SJSA1 (cell line): ENCODE measurements at places on chromosomes 2 and 18. TPM values are rescaled to one million over a fixed set of nuclear protein-coding genes. Genes with fewer than 3 reads are reported as not detected.

DNA sequence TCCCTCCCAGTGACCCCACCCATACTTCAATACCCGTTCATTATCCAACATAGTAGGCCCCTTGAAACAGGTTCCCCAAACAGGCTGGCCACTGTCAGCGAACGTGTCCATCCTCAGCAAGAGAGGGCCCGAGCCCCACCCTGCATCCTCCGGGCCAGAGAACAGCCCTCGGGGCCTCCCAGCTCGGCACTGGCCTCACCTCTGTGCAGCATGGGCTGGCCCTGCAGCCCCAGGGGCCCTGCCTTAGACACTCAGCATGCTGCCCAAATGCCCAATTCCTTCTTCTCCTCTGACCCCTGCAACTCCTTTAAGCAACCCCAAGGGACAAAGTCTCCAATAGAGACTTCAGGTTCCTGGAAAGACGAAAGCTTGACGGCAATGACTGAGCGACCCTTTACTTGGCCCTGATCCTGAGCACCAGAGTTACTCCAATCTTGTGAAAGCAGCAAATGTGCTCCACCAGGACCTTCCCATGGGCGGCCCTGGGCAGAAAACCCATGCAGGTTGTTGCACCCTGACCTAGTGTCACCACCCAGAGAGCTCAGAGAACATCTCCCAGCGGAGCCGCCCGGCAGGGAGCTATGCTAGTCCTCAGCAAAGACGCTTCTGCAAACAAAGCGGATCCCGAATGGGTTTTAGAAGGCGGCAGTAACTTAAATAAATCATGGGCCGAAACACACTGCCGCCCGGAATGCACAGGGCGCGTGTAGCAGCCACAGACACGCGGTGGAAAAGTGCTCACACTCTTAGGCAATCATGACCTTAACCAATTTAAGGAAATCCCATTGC is 782 bp downstream of the COL6A3 start:
- peak overlapping the region; percentile 46 for H3K4me3 ChIP-seq
- peak overlapping the region; percentile 66 for H3K27ac ChIP-seq
- peaks cover 20% of the 10 kb centered on the region for H3K36me3 ChIP-seq
- DNase-seq, result peak; percentile 63
- no peaks in the 10 kb centered on the region for H3K27me3 ChIP-seq
- peaks cover 42% of the 10 kb centered on the region for H3K4me1 ChIP-seq

SCTR gene
- total RNA-seq, result not detected in 2 replicates

DNA sequence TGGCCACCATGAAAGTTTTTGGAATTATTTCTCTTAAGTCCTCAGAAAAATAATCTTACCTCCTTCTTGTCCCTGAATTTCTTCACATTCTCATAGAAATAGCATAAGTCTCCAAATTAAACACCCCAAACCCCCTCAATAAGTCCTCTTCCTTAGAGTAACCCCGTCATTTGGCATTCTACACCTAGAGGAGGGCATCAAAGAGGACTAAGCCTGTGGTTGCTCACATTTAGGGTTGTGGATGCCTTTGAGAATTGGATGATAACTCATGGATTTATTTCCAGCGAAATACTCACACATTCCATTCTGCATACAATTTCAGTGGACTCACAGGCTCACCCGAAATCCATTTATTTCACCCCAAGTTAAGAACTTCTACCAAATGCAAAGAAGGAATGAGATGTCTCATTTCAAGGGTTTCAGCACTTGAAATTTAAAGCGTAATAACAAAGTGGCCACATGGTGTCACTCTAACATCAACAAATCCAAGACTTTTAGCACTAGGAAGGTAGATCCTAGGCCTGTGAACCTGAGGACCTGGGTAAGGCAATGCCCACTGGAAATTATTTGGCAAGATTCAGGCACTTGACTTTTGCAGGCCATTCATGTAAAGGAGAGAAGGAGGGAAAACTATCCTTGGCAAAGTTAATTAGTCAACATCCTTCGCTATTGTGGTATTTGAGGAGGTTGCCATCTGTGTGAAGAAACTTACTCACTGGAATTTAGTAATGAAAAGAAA is 24.6 kb downstream of the DYTN start:
- H3K27me3 ChIP-seq, result peaks cover 6% of the 10 kb centered on the region; the same call in 1 of the 2 replicates
- DNase-seq, result peak; percentile 29
- no peaks in the 10 kb centered on the region for H3K36me3 ChIP-seq
- H3K4me3 ChIP-seq, result no peak overlapping the region

DNA sequence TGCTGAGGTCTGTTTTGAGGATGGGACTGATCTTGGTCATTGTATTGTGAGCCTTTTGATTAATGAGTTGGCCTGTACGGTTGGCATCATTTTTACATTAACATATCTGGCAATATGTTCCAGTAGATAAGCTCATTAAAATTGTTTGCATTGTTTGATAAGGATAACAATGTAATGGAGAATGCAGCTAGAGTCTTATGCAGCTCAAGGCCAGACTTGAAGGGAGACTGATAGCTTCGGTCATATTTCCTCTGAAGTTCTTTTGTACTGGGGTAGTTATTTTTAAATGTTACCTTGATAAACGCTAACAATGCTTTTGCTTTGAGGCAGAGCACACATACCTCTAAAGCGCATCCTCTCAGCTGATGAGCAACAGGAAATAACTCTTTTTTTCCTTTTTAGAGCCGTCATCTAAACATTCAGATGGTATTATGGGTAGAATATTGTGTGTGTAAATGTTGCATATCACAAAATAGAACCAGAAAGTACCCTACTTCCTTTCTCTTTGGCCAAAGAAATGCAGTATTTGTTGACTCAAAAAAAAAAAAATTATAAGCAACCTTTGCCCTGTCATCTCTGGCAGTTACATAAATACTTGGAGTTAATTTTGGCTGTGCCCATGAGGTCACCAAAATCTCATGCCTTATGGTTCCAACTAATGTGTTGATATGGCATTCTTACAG is 1.3 kb downstream of the MAPRE2 start:
- H3K36me3 ChIP-seq, result no peaks in the 10 kb centered on the region
- no peak overlapping the region for H3K27ac ChIP-seq
- H3K4me3 ChIP-seq, result peak overlapping the region; percentile 68
- DNase-seq, result no peak

- no peak overlapping the region for H3K27ac ChIP-seq
- H3K36me3 ChIP-seq, result no peaks in the 10 kb centered on the region
- no peaks in the 10 kb centered on the region for H3K27me3 ChIP-seq
- no peak overlapping the region for H3K4me3 ChIP-seq
- DNase-seq, result no peak
- H3K4me1 ChIP-seq, result no peaks in the 10 kb centered on the region
These were observed 392.3 kb downstream of the GALNT13 start for GRCh38 chr2:154264024-154264423.

DNA sequence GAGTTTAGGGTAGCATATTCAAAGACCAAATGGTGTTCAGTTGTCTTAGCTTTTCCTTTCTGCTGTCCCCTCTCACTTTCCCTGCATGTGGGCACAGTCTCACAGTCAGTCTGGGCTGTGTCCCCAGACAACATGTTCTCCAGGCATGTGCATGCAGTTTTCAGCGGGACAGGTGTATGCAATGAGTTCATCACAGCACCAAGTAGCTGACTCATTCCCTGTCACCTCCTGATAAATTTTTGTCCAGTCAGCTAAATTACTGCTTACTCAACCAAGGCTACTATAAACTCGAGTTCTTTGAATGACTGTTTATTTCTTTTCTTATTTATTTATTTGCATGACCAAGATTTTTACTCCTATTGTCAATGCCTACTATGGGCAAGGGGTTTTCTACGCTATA is 148.8 kb upstream of the CDH19 start:
- DNase-seq, result no peak
- no peaks in the 10 kb centered on the region for H3K36me3 ChIP-seq
- H3K4me1 ChIP-seq, result no peaks in the 10 kb centered on the region
- no peak overlapping the region for H3K27ac ChIP-seq
- no peak overlapping the region for H3K4me3 ChIP-seq

DNA sequence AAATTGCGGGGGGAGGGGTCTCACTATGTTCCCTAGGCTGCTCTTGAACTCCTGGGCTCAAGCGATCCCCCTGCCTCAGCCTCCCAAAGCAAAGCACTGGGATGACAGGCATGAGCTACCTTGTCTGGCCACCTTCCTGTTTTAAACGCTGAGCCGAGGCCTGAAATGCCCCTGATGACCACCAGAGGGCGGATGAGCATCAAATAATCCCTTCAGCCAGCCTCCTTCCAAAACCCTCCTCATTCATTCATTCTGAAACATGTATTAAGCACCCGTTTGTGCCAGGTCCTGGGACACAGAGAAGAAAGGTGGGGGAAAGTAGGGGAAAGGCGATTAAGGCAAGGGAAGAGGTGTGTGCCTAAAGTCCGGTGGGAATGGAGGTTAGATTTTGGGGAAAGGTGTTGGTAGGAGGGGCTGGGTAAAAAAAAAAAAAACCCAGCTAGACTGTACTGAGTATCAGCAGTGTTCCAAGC is 30.7 kb upstream of the PTMA start:
- H3K4me1 ChIP-seq, result peaks cover 44% of the 10 kb centered on the region
- peak; percentile 76 for DNase-seq
- no peaks in the 10 kb centered on the region for H3K36me3 ChIP-seq
- H3K27me3 ChIP-seq, result no peaks in the 10 kb centered on the region
- H3K27ac ChIP-seq, result no peak overlapping the region

- no peak overlapping the region for H3K27ac ChIP-seq
- peaks cover 2% of the 10 kb centered on the region; the same call in 1 of the 2 replicates for H3K27me3 ChIP-seq
- H3K36me3 ChIP-seq, result no peaks in the 10 kb centered on the region
- DNase-seq, result no peak
- no peak overlapping the region for H3K4me3 ChIP-seq
These were observed 101.2 kb downstream of the MYT1L start for GRCh38 chr2:2229626-2230432.

ALPI gene
- total RNA-seq, result not detected in 2 replicates

DNA sequence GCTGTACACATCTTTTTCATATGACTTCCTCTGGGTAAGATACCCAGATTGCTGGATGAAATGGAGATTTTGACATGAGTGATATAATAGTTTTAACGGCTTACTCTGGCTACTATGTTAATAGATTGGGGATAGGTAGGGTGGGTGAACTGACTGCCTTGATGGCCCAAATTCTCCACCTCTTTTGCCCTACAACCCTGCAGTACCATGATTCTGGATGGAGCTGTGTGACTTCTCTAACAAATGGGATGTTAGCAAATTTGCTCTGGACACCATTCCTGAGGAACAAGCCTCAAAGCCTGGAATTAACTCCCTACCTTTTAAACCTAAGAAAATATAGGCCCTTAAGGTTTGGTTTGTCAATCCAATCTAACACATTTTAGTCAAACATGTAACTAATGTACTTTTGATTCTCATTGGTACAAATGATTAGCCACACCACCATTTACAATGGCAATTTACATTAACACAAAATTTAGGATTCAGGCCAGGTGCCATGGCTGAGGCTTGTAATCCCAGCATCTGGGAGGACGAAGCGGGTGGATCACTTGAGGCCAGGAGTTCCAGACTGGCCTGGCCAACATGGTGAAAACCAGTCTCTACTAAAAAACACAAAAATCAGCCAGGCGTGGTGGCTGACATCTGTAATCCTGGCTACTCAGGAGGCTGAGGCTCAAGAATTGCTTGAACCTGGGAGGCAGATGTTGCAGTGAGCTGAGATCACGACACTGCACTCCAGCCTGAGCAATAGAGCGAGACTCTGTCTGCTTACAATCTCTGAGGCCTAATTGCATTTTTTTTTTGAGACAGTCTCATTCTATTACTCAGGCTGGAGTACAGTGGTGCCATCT is 12.8 kb downstream of the CLK1 start:
- H3K4me1 ChIP-seq, result no peaks in the 10 kb centered on the region
- no peaks in the 10 kb centered on the region; the same call in 1 of the 2 replicates for H3K27me3 ChIP-seq
- H3K36me3 ChIP-seq, result peaks cover 56% of the 10 kb centered on the region

ABCG8 gene
- total RNA-seq, result not detected in 2 replicates

ACADL gene
- not detected in 2 replicates for total RNA-seq

NEU2 gene
- not detected in 2 replicates for total RNA-seq

DNA sequence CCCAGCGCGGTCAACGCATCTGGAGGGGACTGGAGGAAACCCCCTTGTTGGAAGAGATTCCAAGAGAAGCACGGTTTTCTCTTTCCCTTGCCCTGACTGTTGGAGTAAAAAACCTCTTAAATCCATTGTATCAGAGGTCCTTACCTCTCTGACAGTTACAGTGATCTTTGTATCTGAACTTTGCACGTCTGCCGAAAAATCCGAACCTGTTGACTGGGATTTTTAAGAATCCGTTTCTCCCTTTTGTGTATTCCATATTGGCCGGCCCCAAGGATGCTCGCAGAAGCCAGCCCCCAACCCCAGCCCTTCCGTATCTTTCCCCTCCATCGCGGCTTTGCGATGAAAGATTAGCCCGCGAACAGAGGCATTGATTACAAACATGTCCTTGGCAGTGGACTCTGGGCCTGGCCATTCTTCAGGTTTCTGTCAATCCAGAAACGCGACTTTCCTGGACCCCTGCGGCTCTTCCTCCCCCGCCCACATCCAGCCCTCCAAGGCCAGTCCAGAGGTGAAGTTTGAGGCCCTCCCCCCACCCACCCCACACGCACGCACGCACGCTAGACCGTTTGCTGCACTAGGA is 4.6 kb upstream of the DLX1 start:
- H3K27me3 ChIP-seq, result no peaks in the 10 kb centered on the region
- H3K4me3 ChIP-seq, result no peak overlapping the region
- H3K27ac ChIP-seq, result no peak overlapping the region
- DNase-seq, result no peak

DNA sequence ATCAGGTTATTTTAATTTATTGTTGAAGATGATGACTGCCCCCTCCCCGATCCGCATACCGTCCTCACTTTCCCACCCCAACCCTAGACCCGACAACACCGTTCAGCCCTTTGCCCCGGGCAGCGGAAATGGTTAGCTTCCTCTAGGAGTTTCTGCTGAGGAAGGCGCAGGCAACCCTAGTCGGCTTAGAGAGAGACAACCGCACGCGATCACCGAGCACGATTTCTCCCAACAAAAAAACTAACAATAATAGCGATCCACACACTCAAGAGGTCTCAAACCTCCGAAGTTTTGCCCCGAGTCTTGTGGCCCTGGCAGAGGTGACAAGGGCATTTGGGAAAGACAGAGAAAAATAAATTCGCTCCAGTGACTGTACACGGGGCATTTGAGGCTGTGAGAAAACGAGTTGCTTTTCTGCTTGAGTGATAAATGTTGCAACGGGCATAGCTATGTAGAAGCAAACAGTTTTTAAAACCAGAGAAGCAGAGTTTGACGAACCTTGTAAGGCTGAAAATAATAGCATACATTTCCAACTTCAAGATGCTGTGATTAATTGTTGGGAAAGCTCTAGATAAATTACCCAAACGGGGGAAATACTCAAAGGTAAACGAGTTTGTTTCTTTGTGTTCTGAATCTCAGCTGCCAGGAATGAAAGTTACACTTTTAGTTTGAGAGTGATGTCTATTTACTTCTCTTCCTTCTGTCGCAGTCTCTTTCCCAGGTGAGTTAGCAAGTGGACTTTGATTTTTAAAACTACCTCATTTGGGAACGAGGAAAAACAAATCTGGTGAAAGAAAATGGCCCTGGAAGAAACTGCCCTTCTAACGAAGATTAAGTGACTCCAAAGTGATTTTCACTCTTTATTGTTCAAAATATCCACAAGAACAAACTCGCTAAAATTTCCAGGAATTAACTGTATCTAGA is 11.0 kb upstream of the SIX3 start:
- no peak for DNase-seq
- peaks cover 21% of the 10 kb centered on the region for H3K27me3 ChIP-seq
- H3K27ac ChIP-seq, result no peak overlapping the region
- no peak overlapping the region for H3K4me3 ChIP-seq
